ENCODE measurements at places on chromosomes 16 and 17. TPM values are rescaled to one million over a fixed set of nuclear protein-coding genes. Genes with fewer than 3 reads are reported as not detected.

The CA4 gene
- not detected for total RNA-seq

The NOD2 gene
- total RNA-seq = 14.0 TPM

The SLC46A1 gene
- total RNA-seq = 6.3 TPM

The CFAP97D1 gene
- not detected for total RNA-seq

The CSH1 gene
- not detected for total RNA-seq

The GRIN2A gene
- total RNA-seq = not detected

The MARCHF10 gene
- under 0.01 TPM for total RNA-seq

The HOXB4 gene
- total RNA-seq = 0.21 TPM

The CCL17 gene
- not detected for total RNA-seq

The SKAP1 gene
- total RNA-seq = not detected

The ZNF286A gene
- 33.7 TPM for total RNA-seq

The TBC1D3C gene
- not detected for total RNA-seq
